Activated CD4-positive, alpha-beta T cell treated with anti-CD3 and anti-CD28 coated beads for 1 hour (primary cell): ENCODE measurements at places on chromosomes 3 and 15.

DNA sequence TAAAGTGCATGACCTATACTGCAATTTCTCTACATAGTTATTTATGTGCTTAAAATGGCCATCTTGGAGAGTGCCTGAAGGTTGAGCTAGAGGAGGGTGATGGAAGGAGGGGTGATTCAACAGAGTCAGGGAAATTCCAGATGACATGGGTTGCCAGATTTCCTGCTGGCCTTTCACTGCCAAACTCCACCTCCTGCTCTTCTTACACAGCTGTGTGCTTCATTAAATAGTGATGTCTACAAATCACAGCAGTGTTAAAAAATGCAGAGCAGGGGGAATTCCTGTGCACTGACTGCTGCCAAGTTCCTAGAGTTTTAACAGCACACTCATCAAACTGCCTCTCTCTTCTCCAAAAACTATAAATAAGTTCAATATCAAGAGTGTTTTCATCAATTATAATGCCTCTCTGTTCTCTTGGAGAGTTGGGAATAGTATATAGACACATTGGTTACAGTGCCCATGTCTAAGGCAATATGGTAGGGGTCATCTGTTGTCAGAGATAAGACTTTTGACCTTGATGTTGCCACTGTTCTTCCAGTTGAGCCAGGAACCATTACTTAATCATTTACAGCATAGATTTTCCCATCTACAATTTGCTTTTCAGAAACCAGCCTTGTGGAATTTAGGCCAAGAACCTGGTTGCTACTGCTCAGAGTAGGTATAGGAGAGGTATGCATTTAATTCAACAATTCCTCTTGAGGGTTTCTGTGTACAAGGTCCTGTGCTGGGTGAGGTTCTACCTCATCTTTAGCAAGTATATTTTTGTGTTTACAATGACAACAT, 79.6 kb downstream of the TP63 start:
- DNase-seq, result no peak

DNA sequence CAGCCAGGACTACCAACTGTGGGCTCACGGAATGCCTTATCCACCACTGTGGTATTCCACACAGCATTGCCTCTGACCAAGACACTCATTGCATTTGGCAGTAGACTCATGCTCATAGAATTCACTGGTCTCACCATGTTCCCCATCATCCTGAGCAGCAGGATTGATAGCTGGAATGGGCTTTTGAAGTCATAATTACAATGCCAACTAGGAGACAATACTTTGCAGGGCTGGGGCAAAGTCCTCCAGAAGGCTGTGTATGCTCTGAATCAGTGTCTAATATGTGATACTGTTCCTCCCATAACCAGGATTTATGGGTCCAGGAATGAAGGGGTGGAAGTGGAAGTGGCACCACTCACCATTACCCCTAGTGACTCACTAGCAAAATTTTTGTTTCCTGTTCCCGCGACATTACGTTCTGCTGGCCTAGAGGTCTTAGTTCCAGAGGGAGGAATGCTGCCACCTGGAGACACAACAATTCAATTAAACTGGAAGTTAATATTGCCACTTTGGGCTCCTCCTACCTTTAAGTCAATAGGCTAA, 58.6 kb upstream of the CCDC80 start:
- no peak for DNase-seq

- no peak for DNase-seq
These were observed 113.7 kb downstream of the WNT5A start for GRCh38 chr3:55373423-55373822.

DNA sequence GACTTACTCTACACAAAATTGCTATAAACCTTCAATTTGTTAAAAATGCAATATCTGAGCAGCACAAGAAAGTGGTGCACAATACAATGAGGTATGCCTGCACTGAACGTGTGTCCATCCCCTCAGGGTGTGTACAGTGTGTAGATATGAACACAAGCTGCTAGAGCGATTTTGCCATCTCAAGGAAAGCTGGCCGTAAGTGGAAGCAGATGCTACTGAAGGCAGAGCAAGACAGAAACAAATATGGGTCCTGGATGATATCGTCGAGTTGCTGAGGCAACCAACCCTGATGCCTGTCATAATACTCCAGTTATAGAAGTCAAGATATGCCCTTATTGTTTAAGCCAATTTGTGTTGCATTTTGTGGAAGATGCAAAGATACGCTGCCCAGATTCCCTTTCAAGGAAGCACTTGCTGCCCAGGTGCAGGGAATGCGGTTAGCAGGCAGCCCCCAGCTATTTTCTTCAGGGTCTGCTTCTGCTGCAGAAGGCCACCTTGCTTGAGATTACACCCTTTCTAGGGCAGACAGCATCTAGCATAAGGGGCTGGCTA, 25.8 kb upstream of the EHHADH start:
- no peak for DNase-seq

GRCh38 chr3:133845127-133845526, 39.5 kb downstream of the SRPRB start:
- no peak for DNase-seq

- DNase-seq, result no peak
These were observed 20.1 kb upstream of the ZCWPW2 start for GRCh38 chr3:28328188-28329151.

DNA sequence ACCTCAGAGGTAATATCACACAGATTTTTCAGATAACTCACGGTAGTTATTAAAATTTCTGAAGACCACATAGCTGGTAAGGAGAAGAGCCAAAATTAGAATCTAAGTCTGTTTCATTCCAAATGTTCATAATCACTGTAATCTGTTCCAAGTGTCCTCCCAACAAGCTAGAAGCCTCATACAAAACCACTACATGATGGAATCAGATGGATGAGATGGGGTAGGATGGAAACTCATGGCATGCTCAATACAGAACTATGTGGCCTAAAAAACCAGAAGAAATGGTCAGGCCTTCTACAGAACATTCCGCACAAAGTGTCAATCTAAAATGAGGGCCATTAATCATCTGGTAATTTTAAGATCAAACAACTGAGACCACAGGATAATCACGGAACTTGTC, 91.8 kb downstream of the THBS1 start:
- no peak for DNase-seq

DNA sequence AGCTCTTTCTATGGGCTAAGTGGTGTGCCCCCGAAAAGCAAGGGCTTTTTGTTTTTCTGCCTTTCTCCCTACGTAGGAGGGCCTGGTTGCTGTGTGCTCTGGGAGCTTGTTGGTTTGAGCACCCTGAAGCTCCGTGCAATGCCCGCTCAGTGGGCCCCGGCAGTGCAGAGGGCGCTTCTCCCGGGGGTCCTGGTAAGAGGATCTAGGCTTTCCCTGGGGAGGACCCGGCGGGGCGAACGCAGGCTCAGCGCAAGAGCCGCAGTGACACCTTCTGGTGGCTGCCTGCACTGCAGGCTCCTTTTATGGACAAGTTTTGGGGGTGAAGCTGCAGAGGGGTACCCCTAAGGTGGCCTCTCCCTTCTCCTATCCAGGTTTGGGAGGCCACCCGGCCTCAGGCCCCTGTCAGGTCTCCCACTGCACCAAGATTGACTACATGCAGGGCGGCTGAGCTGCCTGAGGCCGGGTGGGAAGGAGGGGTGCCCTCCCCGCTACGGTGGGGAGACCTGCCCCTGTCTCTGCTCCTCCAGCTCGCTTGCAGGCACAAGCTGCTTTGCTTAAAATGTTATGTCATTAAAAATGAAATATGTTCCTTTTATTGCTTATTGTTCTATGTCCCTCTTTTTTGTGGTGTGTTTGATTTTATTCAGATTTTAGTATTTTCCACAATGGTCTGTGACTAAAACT, 387.9 kb downstream of the GABRG3 start:
- no peak for DNase-seq

- no peak for DNase-seq
These were observed 54.4 kb downstream of the PGPEP1L start for GRCh38 chr15:98953000-98953787.

- DNase-seq, result no peak
These were observed 151.1 kb downstream of the ZNF385D start for GRCh38 chr3:21599890-21600289.

DNA sequence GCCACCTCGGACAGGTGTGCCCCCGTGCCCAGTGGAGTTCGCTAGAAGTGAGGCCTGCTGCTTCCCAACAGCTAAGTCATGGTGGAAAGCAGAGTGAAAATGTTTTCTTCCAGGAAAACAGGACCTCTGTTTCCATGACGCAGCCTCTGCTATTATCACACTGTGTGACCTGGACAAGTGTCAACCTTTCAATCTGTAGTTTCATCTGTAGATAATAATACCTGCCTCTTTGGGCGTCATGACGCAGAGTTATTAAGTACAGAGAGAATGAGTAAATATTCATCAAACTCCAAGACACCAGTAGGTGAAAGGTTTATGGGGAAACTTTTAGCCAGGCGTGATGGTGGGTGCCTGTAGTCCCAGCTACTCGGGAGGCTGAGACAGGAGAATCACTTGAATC, 62.3 kb downstream of the TMEM44 start:
- DNase-seq, result no peak

- DNase-seq, result no peak
These were observed 160.9 kb downstream of the IGF1R start for GRCh38 chr15:98809273-98809672.

DNA sequence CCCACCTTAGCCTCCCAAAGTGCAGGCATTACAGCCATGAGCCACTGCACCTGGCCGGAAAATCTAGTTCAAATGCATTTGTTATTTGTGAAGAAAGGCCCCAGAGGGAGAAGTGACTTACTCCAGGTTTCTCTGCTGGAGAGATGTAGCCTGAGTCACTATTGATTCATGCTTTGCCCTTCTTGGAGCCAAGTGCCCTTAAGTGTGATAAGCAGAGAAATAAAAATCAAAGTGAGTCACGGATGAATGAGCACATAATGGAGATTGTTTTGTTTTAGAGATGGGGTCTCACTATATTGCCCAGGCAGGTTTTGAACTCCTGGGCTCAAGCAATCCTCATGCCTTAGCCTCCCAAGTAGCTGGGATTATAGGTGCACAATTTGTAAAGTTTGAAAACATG, 33.1 kb downstream of the CDC25A start:
- DNase-seq, result no peak

- no peak for DNase-seq
These were observed 15.5 kb upstream of the ANXA2 start for GRCh38 chr15:60413231-60413824.

- DNase-seq, result no peak
These were observed 14.7 kb downstream of the SLC6A1 start for GRCh38 chr3:11006986-11007933.

DNA sequence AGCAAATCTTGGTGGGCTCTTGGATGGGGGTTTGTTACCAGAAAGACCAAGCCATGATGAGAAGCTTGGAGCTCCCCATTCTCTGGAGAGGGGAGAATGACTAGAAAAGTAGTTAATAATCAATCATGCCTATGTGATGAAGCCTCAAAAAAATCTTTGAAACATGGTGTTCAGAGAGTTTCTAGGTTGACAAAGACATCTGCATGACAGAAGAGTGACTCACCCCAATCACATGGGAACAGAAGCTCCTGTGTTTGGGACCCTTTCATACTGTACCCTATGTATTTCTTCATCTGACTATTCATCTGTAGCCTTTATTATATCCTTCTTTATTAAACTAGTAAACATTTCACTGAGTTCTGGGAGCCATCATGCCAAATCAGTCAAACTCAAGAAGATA, 87.4 kb downstream of the BCHE start:
- no peak for DNase-seq

GRCh38 chr3:177538750-177539730, 341.8 kb upstream of the TBL1XR1 start:
- no peak for DNase-seq

- no peak for DNase-seq
These were observed 283.1 kb upstream of the UBE2E2 start for GRCh38 chr3:22920006-22920405.

- no peak for DNase-seq
These were observed 9.7 kb upstream of the P4HTM start for GRCh38 chr3:48980295-48980694.

GRCh38 chr15:85504749-85505676, 124.6 kb downstream of the AKAP13 start:
- DNase-seq, result no peak

GRCh38 chr15:101200181-101200580, 51.7 kb downstream of the CHSY1 start:
- DNase-seq, result no peak

GRCh38 chr3:129238945-129239705, 10.3 kb upstream of the COPG1 start:
- DNase-seq, result no peak

- DNase-seq, result no peak
These were observed 144.5 kb downstream of the MBNL1 start for GRCh38 chr3:152413240-152413639.

DNA sequence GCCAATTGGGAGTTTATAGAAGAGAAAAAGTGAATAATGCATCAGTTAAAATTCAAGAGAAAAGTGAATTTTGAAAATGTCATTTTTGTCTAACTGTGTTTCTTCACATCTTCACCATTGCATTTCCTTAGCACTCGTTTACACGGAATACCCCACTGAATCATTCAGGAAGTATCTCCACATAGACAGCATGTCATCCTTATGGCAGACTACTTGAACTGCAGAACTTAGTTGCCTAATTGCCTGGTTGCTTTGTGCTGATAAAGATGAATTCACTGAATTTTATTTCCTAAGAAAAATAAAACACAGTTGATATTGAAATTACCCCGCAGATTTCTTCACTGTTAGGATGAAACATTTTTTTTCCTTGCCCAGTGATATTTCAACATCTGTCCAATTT, 627.1 kb downstream of the ROBO1 start:
- DNase-seq, result no peak

GRCh38 chr3:97838393-97838792, 16.6 kb downstream of the CRYBG3 start:
- DNase-seq, result no peak

DNA sequence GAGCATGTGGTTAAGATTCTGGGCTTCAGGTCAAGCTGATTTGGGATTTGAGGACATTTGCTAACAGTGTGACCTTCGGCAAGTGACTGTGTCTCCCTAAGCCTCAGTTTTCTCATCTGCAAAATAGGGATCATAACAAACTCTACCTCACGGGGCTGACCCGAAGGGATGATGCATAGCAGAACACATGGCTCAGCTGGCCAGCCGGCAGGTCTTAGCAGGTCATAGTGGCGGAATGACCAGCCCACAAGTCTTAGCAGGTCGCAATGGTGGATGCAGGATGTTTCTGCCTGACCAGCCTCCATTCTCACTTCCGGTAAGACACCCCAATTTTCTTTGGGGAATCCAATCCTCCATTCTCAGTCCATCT, 63.3 kb downstream of the IQSEC1 start:
- DNase-seq, result no peak

GRCh38 chr3:21750831-21751391, at the start of gene ZNF385D:
Gene ZNF385D (minus strand): TSS chr3:21751210. CDS start chr3:21750916, 294 bp downstream.
- DNase-seq, result no peak

DNA sequence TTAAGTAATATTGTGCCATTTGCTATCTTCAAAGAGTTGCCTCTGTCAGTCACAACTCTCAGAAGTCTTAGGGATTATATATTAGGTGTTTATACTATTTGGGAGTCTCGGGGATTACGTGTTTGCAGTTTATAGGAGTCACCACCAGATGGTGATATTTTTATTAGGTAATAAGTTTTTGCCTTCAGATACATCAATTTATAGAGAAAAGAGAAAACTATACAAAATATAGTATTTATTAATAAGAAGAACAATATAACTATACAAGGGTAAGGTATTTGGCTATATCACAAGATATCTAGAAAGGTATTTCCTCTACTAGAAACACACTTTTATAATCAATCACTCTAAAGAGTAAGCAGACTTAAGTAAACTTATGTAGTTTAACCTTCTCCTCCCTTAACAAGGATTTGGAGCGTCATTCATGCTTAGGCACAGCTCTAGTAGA, 10.7 kb upstream of the DHX36 start:
- DNase-seq, result no peak

- no peak for DNase-seq
These were observed 702 bp downstream of the TRAIP start for GRCh38 chr3:49855662-49856061.
